ENCODE measurements at places on chromosomes 5 and 9. TPM values are rescaled to one million over a fixed set of nuclear protein-coding genes. Genes with fewer than 3 reads are reported as not detected.

FYB1 gene
- 0.11 TPM for polyA plus RNA-seq

GPR151 gene
- polyA plus RNA-seq, result not detected

CTNND2 gene
- polyA plus RNA-seq, result not detected

ECSCR gene
- 0.49 TPM for polyA plus RNA-seq

FRMPD1 gene
- not detected for polyA plus RNA-seq

SGCD gene
- 71.2 TPM for polyA plus RNA-seq

GDA gene
- not detected for polyA plus RNA-seq

CHMP5 gene
- polyA plus RNA-seq, result 130 TPM

ADCY2 gene
- polyA plus RNA-seq, result not detected

IFNA21 gene
- polyA plus RNA-seq, result not detected
